Keratinocyte (primary cell): ENCODE measurements at places on chromosomes 1 and 21.
A peak's percentile ranks its signal among the peaks of the same experiment; 100 is the strongest.

GRCh38 chr1:223825767-223826748 lies 19.7 kb downstream of the TP53BP2 start:
- H3K36me3 ChIP-seq: peaks cover 3% of the 10 kb centered on the region
- no peak for DNase-seq
- H3K4me1 ChIP-seq: peaks cover 6% of the 10 kb centered on the region

DNA sequence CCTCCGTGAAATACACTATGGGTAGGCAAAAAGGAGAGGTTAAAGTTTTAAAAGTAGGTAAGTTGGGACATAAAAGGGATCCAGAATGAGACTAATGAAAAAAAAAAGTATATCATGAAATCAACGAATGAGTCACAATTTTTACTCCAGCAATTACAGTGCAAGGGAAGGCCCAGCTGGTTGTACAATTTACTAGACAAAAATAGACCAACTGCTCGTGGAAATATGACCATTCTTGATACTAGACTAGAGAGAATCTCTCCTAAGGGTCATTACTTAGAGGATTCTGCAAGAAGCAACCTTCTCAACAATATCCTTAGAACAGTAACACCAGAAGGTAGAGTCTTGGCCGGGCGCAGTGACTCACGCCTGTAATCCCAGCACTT lies 55.1 kb upstream of the EFHD2 start:
- H3K4me3 ChIP-seq: no peak overlapping the region
- no peaks in the 10 kb centered on the region for H3K27me3 ChIP-seq
- peak overlapping the region; percentile 44 for H3K27ac ChIP-seq
- H3K4me1 ChIP-seq: peaks cover 59% of the 10 kb centered on the region
- no peak for DNase-seq

- no peak for DNase-seq
- no peak overlapping the region for H3K27ac ChIP-seq
- no peaks in the 10 kb centered on the region for H3K4me1 ChIP-seq
- H3K4me3 ChIP-seq: no peak overlapping the region
- no peaks in the 10 kb centered on the region for H3K27me3 ChIP-seq
- no peaks in the 10 kb centered on the region for H3K36me3 ChIP-seq
Observed at GRCh38 chr1:48784301-48784700, 7.6 kb upstream of the BEND5 start.

- DNase-seq: no peak
- H3K27ac ChIP-seq: no peak overlapping the region
- H3K36me3 ChIP-seq: no peaks in the 10 kb centered on the region
- no peaks in the 10 kb centered on the region for H3K27me3 ChIP-seq
- no peak overlapping the region for H3K4me3 ChIP-seq
Observed at GRCh38 chr1:204041803-204042505, 31.0 kb upstream of the SOX13 start.
